NCI-H524 (cell line): ENCODE measurements at places on chromosomes 6 and 20.

DNA sequence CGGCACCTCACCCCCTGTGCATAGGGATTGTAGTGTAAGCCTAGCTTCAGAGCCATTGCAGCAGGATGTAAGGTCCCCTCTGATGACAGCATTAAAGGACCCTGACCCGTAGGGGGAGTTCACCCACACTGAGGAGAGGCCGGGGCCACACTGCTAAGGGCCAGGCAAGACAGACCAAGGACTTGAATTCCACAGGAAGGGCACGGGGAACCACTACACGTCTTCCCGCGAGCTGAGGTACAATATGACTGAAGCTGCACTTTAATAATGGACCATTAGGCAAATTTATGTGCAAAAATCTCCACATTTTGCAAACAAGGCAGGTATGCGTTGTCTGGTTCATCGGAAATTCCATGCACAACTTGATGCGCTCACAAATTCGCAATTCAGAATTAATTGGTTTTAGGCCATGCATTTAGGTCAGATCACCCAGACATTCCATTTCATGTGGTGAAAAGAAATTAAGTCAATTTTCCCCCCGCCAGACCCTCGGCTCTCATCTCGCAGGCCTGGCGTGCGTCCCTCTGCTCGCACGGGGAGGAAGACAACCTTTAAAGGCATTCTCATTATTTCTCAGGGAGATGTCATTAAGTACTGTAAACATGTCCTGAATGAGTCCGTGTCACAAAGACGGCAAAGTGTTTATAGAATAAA, 111.8 kb downstream of the FOXA2 start:
- no peak for DNase-seq

GRCh38 chr20:32449057-32449889, 91.1 kb downstream of the ASXL1 start:
- DNase-seq = no peak

DNA sequence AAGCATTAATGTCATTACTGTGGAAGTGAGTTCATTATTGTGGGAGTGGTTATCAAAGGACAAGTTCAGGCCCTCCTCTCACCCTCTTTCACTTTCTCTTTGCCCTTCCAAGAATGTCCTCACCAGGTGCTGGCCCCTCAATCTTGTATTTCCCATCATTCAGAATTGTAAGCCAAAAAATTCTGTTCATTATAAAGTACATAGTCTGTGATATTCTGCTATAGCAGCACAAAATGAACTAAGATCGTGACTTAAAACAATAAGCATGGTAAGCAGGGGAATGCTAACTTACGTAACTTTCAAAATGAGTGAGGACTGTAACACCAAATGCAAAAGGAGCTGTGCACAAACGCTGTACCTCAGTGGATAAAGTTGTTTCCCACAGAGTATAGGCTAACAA, 515.7 kb upstream of the BTBD3 start:
- no peak for DNase-seq

GRCh38 chr6:33392979-33393378, 1.4 kb downstream of the KIFC1 start:
- no peak for DNase-seq

GRCh38 chr6:163243083-163243482, 171.4 kb upstream of the QKI start:
- no peak for DNase-seq

- no peak for DNase-seq
Measured at GRCh38 chr6:75188221-75188925, 17.5 kb downstream of the COL12A1 start.

- DNase-seq = no peak
Measured at GRCh38 chr6:106360989-106361430, 493 bp downstream of the CRYBG1 start.

- peak; percentile 52 for DNase-seq
Measured at GRCh38 chr6:129440691-129441090, 269.3 kb downstream of the ARHGAP18 start.
